ENCODE measurements at places on chromosomes 1 and 21.

DNA sequence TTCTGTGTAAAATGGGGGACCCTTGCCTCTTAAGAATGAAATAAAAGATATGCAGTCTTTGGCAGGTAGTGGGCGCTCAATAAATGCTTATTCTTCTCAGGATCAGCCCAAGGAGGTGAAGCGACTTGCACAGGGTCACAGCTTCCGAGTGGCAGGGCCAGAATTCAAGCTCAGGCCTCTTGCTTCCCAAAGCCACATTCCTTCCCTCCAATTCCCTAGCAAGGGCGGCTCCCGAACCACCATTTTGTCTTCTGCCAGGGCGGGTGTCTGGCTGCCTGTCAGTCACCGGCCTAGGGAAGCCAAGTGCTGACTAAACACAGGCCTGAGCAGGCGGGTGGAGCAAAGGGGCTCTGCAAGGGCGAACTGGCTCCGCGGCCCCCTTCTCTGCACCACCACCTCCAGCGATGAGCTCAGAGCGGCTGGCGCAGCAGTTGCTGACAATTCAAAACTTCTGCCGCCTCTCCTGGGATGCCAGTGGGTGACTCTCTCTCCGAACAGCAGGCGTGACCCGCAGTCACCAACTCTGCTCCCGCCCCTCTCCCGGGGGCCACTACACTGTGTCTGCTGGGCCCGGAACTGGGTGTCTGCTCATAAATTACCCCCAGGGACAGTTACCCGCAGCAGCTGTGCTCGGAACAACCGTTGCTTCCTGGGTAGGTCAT lies 10.8 kb downstream of the GPR3 start:
- DNase-seq: no peak

GRCh38 chr1:1755852-1756251 lies 22.4 kb downstream of the NADK start:
- DNase-seq: no peak

- no peak for DNase-seq
Observed at GRCh38 chr1:157965584-157965983, 27.9 kb upstream of the KIRREL1 start.

GRCh38 chr21:37525810-37526209 lies 159.2 kb downstream of the DYRK1A start:
- DNase-seq: no peak

DNA sequence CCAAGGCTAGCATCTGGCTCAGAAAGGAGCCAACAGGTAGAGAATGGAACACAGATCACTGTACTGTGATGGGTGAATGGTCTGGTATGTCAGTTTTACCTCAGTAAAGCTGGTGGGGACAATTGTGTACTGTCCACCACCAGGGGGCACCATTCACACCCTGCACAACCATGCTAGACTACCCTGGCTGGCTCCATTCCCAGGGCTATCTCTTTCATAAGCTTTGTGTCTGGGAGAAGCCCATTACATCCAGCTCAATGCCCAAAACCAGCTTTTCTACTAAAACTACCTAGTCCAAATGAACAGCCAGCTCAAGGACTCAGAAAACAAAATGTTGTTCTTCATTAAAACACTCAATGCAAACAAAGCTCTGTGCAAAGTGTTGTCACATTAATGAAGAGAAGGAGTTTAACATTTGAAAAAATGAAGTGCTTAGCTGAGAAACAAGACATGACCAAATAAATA lies 62.0 kb upstream of the RASAL2 start:
- peak; percentile 52 for DNase-seq

GRCh38 chr1:221437171-221437570 lies 304.7 kb downstream of the DUSP10 start:
- DNase-seq: no peak

- DNase-seq: no peak
Observed at GRCh38 chr1:109944541-109944940, 33.9 kb downstream of the CSF1 start.

DNA sequence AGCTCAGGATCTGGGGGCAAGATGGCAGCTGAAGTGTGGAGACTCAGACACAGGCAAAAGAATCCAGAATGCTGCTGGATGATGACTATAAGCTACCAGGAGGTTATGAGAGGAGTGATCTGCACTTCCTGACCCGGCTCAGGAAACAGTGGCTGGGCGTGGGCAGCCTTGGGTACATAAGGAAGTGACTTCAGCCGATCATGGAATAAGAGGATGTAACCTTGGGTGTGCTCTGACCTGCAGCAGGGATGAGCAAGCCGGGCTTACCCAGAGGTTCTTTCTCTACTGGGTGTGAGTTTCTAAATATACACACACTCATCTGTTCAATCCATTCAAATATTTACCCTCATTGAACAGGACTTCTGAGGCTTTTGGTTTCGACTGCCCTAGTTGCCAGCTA lies 62.7 kb downstream of the CD34 start:
- no peak for DNase-seq

DNA sequence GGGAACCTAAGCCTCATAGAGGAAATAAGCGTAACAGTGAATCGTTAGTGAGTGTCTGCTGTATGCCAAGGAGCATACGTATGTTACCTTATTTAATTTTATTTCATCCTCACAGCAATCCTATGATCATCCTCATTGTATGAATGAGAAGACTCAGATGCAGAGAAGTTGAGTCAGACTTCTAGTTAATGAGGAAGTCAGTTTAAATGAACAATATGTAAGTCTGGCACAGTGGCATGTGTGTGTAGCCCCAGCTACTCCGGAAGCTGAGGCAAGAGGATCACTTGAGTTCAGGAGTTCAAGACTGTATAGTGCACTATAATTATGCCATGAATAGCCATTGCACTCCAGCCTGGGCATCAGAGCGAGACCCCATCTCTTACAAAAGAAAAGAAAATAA lies 148.0 kb downstream of the ZZZ3 start:
- no peak for DNase-seq

- no peak for DNase-seq
Observed at GRCh38 chr1:208054911-208055379, 144.0 kb upstream of the CD34 start.

GRCh38 chr1:39894884-39895495 lies 6.7 kb downstream of the MYCL start:
- DNase-seq: no peak

GRCh38 chr21:18269856-18270255 lies 25.2 kb downstream of the CHODL start:
- no peak for DNase-seq

DNA sequence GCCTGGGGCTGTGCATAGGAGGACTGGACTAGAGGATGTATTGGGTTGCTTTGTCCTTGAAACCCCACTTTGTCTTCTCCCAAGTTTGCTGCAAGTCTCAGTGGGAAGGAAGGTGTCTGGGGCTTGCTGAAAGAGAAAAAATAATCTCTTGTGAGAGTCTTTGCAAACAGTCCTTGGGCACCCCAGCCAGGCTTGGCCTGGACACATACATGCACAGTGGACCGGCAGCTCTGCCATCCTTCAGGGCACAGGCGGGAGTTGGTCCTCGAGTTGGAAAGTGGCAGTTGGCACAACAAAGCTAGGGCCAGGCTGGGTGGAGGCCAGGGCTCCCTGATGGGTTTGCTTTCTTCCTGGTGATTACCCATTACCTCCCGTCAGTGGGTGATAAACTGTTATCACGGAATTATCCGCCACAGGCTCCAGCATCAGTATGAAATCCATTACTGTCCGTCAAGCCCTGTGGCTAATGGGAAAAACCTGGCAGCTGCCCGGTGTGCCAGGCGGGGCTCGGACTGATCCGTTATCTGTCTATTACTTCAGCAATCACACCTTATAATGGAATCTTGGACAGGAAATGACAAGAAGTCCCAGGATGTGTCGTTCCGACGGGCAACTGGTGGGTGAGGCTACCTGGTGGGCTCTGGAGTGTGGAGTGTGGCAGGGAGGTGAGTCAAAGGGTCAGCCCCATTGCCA lies 265.7 kb downstream of the GRIK3 start:
- DNase-seq: no peak

- DNase-seq: no peak
Observed at GRCh38 chr1:202075389-202075788, 47.3 kb upstream of the GPR37L1 start.

- no peak for DNase-seq
Observed at GRCh38 chr1:84665703-84666317, 24.5 kb downstream of the SSX2IP start.

- DNase-seq: no peak
Observed at GRCh38 chr1:14572861-14573260, 25.6 kb upstream of the KAZN start.

DNA sequence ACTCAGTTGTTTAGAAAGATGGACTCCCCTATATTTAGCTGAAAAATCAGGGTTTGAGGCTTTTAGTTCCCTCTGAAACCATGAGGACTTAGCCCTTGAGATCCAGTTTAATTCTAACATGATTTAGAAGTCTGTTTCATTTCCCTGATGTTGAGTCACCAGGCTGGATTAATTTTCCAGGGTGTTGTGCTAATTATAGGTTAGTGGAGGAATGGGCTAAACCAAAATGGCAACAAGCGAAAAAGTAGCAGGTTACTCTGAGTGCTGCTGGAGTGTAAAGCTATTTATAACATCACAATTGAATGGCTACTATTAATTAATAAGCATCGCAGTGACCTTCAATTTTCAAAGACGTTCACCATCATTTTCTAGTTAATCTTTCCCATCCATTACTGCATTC lies 15.5 kb upstream of the USP24 start:
- no peak for DNase-seq

DNA sequence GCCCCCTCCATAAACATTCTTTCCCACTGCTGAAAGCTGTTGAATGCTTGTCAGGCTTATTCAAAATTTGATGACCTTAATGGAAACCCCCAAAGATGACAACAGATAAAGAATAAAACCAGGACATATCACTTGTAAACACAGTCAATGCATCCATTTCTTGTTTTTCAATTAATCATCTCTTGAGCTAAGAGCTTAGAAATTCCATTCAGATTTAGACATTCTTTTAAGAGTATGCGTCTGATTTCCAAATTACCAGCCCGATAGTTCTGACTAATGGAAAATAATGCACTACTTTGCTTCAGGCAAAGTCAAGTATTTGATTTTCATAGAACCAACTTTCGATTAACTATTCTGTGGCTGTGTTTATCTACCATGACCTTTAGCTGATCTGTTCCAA lies 100.6 kb upstream of the RUNX1 start:
- DNase-seq: no peak

GRCh38 chr21:39012326-39013230 lies 170.7 kb downstream of the PSMG1 start:
- DNase-seq: no peak

GRCh38 chr1:245060684-245061374 lies 94.0 kb upstream of the KIF26B start:
- DNase-seq: no peak

- DNase-seq: no peak
Observed at GRCh38 chr1:46401964-46402626, 8.0 kb downstream of the FAAH start.

DNA sequence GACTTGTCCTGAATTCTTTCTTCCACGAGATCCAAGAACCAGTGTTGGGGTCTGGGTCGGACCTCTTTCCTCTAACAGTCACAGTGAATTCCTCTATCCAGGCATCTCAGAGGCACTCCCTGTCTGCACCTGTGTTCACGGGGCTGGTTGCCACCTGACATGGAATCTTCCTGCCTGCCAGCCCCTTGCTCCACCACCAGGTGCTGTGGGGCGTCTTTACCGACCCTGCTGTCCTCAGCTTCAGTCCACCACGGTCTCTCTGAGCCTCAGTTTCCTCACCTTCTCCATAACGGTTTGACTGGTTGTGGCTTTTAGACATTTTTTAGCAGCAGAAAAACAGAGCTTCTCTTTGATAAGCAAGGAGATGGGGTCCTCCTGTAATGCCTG lies 62.7 kb downstream of the SDC3 start:
- DNase-seq: no peak

- no peak for DNase-seq
Observed at GRCh38 chr1:3040004-3040403, 18.7 kb downstream of the ACTRT2 start.

DNA sequence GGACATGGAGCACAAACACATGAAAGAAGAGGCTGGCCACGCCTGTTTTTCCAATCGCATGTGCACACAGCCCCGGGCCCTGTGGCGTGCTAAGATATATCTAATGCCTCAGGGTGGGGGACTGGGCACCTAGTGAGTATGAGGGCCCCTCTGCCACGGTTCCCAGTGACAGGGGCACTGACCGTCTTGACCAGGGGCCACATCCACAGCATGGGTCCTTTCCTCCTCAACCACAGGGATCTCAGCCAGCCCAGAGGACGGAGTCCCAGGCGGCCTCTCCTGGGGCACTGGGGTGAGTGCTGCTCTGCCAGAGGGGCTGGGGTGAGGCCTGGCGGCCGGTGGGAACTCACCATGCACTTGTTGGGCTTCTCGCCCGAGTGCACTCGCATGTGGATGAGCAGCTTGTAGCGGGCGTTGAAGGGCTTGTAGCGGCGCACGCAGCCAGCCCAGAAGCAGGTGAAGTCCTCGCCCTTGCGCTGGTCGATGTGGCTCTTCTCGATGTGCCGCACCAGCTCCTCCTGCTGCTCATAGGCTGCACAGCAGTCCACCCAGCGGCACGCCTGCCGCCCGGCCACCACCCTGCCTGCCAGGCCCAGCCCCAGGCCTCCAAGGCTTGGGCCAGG lies 134.7 kb downstream of the DMRTB1 start:
- no peak for DNase-seq

GRCh38 chr1:64000021-64000420 lies 203.4 kb upstream of the UBE2U start:
- no peak for DNase-seq

DNA sequence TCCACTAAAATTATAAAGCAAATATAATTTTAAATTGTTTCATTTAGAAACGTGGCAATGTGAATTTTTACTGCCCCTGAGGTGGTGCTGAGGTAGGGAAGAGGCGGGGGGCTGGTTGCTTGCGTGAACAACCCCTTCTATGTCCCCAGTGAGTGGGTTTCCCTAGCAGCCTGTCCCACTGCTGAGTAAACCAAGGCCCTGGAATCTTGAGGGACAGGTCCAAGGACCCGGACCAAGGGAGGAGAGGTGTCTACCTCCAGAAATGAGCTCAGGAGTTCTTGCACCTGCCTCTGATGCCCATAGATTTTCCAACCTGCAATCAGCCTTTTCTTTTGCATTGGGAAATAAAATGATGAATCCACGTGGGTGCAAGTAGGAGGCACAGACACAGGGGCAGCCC lies 649 bp upstream of the LDLRAD1 start:
- no peak for DNase-seq

GRCh38 chr1:178768423-178768822 lies 43.4 kb downstream of the RALGPS2 start:
- no peak for DNase-seq

GRCh38 chr1:99496067-99496466 lies 149.8 kb upstream of the PALMD start:
- DNase-seq: no peak

Measured in HS-27A (cell line).